ENCODE measurements at places on chromosomes 5 and 9.

DNA sequence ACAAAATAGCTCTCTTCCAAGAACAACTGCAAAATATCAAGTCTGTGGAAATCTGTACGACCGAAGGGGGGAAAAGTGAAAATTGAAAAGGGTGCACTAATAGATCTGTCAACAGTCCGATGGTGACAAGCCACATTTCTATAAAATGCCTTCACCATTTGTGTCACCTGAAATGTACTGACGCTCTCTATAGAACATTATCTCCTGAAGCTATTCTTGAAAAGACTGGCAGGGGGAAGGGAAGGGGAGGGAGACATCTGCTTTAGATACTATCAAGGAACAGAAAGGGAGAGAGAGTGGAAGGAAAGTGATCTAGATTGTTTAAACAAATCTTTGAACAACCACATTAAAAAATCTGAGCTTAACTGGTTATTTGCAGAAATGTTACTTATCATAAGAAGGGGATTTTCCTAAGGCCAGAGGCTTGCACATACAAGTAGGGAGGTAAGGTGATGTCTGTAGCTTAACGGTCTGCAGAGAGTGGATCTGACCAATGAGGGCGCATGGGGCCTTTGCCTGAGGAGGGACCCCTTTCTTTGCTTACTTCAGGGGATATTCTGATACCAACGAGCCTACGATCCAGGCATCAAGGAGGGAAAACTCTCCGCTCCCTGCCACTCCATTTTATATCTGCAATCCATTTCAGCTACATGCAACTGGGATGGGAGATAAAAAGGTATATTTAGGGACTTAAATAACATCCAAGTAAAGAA lies 92.1 kb downstream of the CRB2 start:
- DNase-seq: no peak

GRCh38 chr9:4306777-4307121 lies 6.9 kb upstream of the GLIS3 start:
- no peak for DNase-seq

DNA sequence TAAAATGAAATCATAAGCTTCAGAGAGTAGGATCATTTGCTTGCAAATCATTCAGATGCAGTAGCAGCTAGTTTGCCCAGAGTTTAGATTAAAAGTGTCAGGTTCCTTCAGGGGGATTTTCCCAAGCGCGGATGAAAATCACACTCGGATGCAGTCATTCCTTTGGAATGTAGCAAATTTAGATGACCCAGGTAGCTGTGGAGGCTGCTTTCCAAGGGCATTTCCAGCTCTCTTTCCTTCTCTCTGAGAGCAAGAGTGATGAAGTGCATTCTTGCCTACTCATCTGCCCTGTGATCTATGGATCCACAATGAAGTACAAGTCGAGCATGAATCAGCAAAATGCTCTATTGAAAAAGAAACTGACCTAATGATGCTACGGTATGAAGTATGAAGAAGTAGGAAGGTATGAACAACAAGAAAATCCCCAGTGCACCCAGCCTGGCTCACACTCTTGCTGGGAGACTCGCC lies 200.2 kb downstream of the PLK2 start:
- no peak for DNase-seq

GRCh38 chr5:156174225-156174624 lies 152.7 kb upstream of the SGCD start:
- no peak for DNase-seq

DNA sequence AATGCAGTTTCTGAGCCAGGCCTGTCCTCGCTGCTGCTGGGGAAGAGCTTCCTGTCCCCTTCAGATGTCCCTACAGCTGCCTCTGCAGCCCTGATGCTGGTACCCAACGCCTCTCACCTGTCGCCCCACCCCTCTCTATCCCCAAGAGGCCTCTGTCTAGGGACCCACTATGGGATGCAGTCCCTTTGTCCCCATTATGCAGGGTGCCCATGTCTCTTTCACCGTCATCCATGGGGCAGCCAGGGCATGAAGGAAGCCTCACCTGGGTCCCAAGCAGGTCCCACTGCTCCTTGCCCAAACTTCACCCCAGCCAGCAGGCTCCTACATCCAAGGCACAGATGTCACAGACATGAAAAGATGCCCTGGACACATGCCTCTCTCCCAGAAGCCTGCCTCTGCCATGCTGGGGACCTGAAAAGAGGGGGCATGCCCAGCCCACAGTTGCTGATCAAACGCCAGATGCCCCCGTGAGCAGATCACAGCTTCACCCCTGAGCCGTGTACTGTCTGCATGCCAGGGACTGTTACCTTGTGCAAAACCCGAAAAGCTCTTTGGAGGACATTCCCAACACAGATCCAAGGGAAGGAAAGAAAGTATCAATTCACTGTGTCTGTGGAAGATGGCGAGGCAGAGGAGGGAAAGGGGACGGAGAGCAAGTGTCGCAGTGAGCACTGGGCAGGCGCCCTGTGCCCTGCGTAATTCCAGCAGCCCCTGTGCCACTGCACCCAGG lies 81.0 kb downstream of the ADAMTS2 start:
- DNase-seq: no peak

- DNase-seq: no peak
Measured at GRCh38 chr9:69155341-69156030, 18.6 kb upstream of the TJP2 start.

GRCh38 chr5:93285461-93285860 lies 295.6 kb downstream of the NR2F1-AS1 start:
- DNase-seq: no peak

GRCh38 chr5:158606233-158606632 lies 493.5 kb downstream of the EBF1 start:
- no peak for DNase-seq

DNA sequence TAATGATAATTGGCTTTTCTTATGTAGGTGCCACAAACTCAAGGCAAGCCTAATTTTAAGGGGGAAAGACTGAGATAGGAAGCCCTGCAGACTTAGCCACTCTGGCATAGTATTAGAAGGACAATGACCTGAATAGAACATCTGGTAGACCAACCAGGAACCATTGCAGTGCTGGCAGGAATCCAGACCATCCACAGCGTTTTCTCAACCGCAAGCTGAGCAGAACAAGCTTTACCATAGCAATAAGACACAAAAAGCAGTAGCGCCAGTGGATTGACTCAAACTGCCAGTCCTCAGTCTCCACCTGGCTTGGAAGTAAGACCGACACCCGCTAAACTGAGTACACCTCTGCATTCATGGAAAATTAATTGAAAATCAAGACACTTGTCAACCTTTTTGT lies 141.3 kb upstream of the LPAR1 start:
- DNase-seq: no peak

DNA sequence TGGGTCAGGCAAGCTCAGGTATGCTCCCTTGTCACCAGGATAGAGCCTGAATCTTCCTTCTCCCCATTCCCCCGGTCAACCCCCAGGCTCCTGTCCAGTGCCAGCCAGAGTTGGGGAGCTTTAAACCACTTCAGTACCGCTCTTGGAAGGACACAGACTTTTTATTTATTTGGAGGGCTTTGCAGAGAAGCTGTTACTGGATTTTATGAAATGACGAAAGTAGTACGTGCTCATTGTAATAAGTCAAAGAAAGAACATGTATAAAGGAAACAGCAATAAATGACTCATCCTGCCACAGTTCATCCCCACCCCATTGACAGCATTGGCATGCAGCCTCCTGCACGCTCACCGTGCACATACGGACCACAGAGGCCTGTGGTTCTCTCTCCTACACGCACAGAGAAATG lies 230.3 kb downstream of the AUH start:
- DNase-seq: no peak

- no peak for DNase-seq
Measured at GRCh38 chr5:113190347-113190746, 213.7 kb downstream of the DCP2 start.
